Stimulated activated CD4-positive, alpha-beta T cell treated with anti-CD3 and anti-CD28 coated beads, Interleukin-4, amount 100 ng/mL, for 1 hour (primary cell): ENCODE measurements at places on chromosomes 5 and 9.
A peak's percentile ranks its signal among the peaks of the same experiment; 100 is the strongest.

DNA sequence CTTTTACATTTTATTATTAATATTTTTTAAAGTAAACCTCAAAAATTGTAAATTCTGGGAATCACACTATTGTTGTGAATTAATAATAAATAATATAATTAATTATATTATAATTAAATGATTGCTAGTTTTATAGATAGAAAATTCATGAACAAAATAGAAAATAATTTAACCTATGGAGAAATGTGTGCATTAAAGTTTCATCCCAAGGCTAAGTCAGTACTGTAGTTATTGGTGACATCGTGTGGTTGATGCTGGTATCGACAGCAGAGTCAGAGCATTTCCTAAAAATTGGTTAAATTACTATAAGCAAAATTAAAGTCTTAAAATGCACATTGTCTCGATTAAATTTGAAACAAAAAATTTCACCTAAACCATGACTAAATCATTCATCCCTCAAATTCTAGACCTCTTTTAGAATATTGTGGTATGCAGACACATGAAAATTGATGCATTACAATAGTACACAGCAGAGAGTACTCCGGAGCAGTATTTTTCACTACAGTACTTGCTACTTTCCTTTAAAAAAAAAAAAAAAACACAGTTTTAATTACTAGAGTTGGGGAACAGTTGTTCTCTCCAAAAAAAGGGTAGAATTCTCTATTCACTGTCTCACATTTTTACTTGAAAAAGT lies 73.9 kb downstream of the RORB start:
- DNase-seq: no peak

- DNase-seq: peak; percentile 63
Observed at GRCh38 chr9:93091453-93092081, 4.5 kb upstream of the CARD19 start.

DNA sequence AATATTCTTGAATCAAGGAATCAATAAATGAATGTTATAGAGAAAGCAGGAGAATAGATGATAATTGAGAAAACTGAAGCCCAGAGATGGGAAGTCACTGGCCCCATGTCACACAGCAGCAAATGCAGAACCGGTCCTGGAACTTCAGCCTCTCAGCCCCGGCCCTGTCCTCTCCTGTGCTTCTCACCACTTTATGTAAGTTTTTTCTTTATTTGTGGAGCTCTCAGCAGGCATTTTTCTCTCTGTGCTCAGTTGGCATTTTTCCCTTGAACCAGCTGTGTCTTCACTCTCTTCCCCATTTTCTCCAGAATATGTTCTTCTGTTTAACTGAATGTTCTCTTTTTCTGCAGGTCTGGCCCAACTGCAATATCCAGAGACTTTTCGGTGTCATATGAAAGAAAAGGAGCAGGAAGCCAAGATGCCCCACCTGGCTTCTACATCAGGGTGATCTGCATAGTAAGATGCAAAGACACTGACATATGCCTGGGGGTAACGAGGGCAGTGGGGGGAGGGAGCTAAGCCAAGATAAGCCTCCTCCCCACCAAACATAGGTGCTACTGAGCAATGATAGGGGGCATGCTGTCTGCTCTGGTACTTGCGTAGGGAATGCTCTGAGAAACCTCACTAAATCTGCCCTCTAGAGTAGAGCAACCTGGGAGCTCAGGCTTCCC lies 12.8 kb upstream of the LCP2 start:
- DNase-seq: no peak

DNA sequence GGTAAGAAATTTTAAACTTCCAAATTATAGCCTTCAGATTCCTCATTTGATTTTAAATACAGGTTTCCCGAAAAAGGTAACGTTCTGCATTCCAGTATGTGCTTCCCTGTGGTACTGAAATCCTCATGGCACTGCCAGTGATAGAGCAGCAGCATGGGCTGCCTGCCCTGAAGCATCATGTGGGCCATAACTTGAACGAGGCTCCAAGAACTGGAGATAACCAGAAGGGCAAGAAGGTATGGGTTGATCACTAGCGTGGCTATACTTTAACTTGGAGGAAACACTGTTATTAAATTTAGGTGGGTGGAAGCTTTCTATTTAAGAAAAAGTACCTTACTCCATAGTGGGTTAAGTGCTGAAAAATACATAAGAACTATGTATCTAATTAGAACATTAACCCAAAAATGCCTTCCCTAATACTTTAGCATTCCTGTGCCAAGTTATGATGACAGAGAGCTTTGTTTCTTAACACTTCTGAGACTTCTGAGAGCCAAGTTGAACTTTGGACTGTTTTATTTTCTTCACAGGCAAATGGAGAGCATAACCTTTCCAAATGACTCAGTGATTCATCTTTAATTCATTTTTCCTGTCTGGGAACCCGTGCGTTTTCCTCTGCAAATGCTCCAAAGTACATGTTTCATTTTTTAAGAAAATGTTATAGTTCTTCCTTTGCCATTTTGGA lies 191.5 kb upstream of the GNA14 start:
- no peak for DNase-seq

DNA sequence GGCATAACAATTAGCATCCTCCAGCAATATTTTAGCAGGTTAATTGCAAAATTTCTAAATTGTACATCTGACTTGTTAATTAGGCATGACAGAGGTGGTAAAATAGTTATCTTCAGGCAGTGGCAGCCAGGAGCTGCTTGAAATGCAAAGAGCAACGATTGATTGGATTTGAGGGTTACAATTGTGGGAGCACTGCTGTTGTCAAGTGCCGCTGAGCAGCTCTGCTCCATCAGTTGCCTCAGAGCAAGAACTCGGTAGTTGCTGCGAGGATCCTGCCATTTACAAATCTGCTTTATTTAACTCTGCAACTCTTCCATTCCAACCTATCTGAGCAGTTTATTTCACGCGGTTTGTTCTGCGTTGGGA lies 12.6 kb downstream of the PBX3 start:
- no peak for DNase-seq

GRCh38 chr9:110807956-110808598 lies 139.5 kb downstream of the MUSK start:
- no peak for DNase-seq

GRCh38 chr9:90975781-90976538 lies 174.3 kb downstream of the SYK start:
- no peak for DNase-seq

DNA sequence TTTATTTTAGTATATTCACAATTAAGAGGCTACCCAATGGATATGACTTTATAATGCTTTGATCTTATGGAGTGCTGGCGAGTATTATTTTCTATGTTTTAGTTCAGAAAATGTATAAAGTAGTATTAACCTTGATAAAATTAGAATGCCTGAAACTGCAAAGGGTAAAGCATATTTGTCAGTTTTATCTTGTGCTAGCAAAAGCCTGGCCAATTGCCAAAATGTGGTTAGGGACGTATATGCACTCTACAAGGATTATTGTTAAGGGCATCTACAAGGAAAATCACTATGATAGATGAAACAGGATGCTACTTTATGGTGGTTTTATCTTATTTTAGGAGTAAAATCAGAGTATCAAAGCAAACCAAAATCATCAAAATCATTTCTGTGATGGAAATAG lies 281.7 kb downstream of the CCDC171 start:
- DNase-seq: no peak

DNA sequence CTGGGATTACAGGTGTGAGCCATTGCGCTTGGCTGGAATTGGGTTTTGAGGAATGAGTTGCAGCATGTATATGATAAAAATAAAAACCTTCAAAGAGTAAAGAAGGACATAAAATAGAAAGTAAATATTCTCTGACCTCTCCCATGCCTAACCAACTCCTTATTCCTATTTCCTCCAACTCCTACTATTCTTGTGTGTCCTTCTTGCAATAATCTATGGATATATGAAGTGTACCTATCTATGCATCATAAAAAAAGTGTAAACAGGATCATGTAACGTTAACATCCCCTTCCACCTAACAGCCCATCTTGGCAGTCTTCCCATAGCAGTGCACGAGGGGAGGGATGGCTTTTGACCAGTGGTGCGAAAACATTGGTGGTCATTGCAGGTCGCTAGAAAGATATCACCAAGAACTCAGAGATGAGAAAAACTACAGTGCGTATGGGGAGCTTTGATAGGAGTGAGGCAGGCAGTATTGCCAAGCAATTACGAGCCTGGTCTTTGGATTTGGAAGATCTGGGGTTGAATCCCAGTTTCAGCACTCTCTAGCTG lies 69.9 kb downstream of the PPARGC1B start:
- no peak for DNase-seq

DNA sequence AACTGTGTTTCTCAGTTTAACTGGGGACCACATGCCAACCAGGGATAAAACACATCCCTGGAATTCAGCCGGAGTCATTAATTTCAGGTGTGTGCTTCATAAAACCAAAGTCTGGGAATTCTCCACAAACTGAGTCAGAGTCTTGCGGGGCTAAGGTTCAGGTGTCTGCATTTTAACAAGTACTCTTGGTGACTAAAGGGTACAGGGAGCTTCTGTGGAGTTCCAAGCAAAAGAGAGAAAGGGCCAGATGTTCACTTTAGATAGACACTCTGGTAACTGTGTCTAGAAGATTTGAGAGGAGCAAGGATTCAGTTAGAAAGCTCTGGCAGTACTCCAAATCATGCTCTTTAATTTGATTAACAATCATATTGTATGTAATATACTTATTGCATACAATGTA lies 4.0 kb downstream of the NADK2 start:
- DNase-seq: no peak

DNA sequence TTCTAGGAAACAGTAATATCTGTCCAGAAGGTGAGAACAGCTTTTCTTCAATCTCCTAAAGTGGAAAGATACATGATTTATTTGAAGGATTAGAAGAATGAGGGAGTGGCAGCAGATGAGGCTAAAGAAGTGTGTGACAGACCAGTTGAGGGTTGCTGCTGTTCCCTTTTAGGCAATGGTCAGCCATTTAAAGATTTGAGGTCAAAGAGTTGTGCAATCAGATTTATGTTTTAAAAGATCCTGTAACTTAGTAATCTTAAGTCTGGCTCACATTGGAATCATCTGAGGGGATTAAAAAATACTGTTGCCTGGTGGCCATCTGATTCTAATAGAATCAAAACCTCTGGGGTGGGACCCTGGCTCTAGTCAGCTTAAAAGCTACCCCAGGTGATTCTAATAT lies 4.3 kb upstream of the SGCD start:
- no peak for DNase-seq

GRCh38 chr5:41773799-41774198 lies 96.4 kb downstream of the OXCT1 start:
- no peak for DNase-seq

DNA sequence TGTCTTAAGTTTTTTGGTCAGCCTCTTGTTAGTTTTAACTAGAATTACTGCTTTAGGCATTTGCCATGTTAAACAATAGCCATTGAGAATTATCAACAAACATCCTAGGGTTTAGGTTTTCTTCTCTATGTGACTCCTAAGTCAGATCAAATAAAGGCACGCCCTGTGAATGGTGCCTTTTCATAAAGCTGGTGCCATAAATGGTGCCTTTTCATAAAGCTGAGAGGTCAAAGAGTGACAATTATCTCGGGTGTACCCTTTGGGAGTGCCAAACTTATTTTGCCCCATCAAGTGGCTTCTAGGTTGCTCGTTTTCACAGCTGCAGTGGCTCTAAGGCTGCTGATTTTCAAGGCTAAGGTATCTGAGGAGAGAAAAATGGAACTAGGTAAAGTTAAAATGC lies 391.6 kb downstream of the DMRTA1 start:
- DNase-seq: no peak

- DNase-seq: no peak
Observed at GRCh38 chr5:142938266-142938880, 168.2 kb downstream of the ARHGAP26 start.

DNA sequence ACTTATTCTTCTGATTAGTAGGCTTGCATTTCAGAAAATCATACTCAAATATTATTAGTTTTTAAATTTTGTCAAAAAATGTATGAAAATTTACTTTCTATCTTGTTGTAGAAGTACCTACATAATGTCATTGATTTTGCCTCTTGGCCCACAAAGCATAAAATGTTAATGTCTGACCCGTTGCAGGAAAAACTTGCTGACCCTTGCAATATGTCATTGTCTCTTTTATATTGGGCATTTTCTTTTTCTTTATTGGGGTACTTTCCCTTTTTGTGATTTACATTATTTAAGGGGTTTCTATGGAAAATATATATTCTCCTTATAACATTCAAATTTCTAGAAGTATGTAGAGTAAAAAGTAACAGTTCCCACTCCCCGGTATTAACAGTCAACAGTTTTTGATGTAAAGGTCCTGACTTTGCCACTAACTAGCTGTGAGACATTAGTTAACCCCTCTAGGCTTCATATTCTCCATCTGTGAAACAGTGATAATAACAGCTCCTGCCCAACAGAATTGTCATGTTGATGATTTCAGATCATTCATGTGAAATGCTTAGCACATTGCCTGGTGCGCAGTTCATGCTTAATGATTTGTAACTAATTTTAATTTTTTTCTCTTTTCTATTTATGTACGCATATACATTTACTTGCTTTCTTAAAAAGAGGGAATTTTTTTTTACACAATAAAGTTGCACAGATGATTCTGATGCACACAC lies 243.2 kb downstream of the ARHGAP26 start:
- no peak for DNase-seq

DNA sequence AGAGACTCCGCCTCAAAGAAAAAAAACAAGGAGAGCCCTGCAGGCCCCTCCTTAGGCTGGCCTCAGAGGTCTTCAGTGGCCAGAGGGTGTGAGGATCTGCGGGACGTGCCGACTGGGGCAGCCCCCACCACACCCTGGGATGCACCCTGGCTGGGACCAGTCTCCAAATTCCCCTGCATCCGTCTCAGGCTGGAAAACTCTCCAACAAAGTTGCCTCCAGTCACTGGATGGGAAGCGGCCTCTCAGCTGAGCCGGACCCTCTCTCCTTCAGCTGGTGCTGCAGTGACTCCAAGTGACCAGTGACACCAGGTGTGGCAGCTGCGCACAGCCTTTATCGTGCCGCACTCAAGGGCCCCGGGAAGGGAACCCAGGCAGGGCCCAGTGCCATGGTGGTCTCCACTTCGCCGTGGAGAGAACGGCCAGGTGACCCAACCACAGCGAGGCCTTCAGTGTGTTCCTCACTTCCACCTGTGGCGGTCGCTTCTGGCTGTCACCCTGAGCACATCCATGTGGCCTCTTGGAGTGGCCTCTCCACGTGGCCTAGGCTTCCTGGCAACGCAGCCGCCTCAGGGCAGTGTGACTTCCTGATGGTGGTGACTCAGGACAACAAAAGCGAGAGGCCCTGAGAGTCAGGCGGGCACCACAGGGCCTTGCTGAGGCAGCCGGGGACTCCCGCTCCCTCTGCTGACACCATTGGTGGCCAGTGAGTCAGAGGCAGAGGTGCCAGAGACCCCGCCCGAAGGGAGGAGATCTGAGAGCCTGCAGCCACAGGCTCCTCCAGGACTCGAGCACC lies 19.3 kb upstream of the CAMSAP1 start:
- DNase-seq: peak; percentile 65

DNA sequence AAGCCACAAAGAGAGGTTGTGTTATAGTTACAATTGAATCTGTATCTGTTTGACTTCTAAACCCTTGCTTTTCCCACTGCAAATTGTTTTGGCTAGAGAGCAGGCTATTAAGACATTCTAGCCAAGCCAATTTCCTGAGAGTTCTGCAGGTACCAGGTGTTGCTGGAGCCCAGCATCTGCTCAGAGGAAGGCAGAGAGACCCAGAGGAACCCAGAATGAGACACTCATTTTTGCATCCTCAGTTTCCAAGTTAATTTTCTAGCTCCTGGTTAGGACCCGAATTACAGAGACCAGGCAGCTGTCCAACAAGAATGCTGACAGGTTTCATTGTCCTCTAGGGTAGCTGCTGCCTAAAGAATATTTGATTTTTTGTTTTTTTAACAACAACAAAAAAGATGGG lies 266.2 kb downstream of the TRIM32 start:
- DNase-seq: no peak

- DNase-seq: no peak
Observed at GRCh38 chr9:90012949-90013348, 408.1 kb downstream of the GADD45G start.
